ENCODE measurements at places on chromosomes 12 and 14.

DNA sequence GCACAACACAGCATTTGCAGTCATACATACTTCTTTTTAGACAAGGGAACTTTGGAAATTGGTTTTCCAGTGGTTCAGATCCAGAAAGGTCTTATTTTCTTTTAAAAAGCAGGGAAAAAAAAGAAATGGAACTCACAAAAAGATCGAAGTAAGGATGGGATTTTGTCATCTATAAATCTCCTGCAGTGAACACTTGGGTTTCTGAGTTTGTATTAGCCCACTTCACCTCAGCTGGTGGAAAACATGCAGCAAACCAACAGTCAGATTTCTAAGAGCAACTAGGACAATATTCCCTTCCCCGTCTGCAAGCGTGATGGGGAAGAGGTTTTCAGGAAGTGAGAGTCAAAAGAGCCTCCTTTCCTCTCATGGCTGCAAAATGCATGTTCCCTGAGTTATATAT, 4.6 kb downstream of the MYF5 start:
- DNase-seq, result no peak

DNA sequence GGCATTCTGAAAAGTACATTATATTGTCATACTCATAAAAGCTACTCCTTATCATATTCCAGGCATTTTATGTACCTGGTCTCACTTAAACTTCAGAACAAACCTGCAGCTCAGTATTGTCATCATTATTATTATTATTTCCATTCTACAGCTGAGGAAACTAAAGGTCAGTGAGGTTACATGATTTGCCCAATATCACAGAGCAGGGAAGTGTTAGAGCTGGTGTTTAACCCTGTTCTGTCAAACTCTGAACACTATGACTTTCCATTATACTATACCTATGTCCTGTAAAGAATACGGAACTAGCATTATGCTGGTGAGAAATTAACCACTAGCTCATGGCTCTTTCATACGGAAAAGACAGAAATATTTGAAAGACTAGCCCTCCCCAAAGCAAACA, 56.4 kb downstream of the STON2 start:
- DNase-seq, result no peak

DNA sequence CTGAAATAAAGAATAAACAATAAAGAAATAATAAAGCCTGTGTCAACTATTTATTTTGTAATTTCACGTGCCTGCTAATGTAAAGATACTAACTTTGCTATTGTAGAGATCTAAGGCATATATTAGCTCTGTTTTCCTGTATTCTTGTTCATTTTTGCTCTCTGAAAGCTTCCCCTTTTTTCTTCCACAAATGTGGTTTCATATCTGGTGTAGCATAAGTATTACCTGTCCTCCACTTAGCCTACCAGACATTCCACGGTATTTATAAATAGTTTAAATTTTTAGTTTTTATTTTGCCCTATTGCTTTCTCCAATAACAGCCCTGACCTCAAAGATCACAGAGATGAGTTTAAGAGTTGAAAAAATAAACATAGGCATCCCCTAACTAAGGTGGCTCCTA, 92.6 kb upstream of the ATP2B1 start:
- no peak for DNase-seq

DNA sequence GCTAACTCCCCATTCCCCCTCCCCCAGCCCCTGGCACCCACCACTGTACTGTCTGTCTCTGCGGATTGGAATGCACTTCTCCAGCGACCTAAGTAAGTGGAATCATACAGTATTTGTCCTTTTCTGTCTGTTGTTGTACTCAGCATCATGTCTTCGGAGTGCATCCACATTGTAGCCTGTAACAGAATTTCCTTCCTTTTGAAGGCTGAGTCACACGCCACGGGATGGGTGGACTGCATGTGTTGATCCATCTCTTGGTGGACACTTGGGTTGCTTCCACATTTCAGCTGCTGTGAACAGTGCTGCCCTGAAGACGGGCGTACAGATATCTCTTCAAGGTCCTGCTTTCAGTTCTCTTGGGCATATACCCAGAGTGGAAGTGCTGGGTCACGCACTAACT, 34.4 kb downstream of the DDX51 start:
- DNase-seq, result no peak

DNA sequence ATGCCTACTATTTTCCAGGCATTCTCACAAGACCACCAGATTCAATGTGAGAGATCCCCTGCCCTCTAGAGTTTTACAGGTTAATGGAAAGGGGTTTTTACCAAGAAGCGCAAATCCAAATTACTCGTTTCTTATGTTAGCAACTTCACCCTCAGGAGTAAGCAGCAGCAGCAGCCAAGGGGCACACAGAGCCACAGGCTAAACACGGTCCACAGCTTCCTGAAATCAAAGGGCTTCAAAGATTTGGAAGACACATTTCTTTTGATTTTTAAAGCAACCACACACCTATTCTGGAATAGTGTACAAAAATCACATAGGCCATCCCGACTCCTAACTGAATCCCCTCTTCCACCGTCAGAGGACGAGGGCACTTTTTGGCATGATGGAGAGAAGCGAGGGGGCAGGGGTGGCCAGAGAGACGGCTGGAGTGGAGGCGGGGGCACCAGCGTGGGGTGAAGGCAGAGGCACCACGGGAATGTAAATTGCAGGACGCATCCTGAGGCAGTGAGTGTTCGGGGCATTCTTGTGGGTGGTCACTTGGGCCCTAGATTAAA, 107.0 kb downstream of the ARF6 start:
- DNase-seq, result no peak

GRCh38 chr14:70802379-70802778, 6.9 kb downstream of the MAP3K9 start:
- DNase-seq, result no peak

DNA sequence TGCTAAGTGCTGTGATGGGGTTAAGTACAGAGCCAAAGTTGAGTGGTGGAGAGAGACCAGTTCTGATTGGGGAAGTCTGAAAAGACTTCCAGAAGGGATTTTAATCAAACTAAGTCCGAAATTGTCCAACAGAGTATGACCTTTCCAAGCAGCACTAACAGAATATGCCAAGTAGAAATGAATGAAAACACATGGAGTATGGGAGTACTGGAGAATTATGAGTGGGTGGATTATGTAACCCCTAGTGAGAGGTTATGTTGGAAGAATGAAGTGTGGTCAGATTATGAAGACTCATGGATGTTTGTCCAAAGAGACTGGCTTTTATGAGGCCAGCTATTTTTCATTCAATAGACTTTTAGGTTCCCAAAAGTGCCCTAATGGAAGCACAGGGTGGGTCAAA, 94.0 kb upstream of the PLEKHA5 start:
- DNase-seq, result no peak

DNA sequence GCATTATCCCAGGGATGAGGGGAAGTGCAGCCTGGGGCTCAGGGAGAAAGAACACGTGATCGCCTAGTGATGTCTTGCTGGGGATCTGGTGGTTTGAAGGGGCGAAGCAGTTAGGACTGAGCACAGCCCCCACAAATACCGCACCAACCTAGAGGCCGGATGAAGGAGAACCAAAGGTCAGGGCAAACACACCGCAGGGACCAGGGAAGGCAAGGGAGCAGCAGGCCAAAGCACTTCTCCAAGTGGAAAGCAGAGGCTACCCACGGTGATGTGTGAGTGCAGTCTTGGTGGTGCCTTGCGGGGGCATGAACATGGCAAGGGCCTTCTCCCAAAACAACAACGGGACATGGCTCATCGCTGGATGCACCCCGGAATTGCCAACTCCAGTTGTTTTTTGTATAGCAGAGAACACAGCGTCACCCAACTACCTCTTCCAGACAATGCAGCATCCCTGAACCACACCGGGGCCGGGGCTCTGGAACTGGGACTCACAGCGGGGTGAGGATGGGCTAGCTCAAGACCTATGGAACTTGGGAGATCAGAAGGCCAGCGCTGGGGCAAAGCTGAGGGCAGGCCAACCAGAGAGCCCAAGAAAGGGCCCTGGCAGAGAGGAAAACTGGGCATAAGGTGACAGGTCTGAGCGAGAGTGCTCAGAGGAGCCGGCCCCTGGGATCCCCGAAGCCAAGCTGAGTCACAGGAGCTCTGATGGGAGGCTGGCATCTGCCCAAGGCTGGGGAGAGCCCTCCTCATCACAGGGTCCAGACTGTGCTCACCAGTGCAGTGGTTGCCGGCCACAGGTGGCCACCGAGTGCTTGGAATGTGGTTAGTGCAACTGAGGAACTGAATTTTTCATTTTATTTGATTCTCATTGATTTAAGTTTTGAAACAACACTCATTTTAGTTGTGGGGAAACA, 11.1 kb downstream of the GALNT16 start:
- DNase-seq, result no peak
